ENCODE measurements at places on chromosomes 2 and 18.

GRCh38 chr2:182594286-182594685 is 121.8 kb upstream of the DNAJC10 start:
- DNase-seq, result no peak

- no peak for DNase-seq
Measured at GRCh38 chr2:121492409-121492808, 38.3 kb upstream of the RNU4ATAC start.

DNA sequence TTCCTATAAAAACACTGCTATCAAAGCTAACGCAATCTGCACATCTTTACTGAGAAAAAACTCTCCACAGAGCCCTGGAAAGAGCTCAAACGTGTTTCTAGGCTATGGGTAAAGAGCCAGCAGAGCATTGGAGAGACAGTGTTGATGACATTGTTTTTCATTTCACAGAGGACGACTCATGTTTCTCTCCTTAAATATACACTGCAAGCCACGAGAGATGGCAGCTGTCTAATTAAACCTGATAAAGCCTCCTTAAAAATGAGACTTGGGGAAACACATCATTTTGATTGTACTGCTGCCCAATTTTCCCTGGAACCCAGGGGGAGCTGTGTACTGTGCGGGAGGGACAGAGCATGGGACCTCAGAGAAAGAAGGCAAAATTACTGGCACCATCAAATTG is 294.3 kb upstream of the SETBP1 start:
- no peak for DNase-seq

DNA sequence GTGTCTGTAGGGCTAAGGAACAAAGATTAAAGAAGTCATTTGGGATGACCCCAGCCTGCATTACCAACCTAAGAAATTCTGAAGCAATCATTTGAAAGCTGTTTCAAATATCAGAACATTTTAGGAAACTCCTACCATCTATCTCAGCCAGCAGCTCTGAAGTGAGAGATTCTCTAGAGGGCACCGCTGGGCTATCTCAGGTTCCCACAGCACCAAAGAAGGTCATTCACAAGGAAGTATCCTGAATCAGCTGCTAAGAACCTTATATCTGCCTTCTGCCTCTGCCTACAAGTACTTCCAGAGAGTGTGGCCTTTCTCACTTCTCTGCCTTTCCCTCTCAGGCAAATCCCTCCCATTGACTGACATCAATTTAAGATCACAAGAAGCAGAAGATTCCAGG is 13.4 kb upstream of the EVA1A start:
- no peak for DNase-seq

DNA sequence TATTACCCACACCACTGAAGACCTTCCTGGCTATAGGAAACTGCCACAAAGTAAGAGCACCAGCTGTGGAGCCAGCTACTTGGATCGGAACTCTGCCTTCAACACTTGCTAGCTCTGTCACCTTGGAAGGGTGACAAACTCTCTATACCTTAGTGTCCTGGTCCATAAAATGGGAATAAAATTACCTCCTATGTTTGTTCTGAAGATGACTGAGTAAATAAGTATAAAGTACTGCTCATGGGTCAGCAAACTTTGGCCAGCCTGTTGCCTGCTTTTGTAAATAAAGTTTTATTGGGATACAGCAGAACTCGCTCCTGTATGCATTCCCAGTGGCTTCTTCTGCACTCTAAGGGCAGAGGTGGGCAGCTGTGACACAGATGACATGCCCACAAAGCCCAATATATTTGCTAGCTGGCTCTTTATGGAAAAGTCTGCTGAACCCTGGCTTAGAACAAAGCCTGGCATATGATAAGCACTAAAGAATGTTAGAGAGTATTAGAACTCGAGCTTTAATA is 451.3 kb downstream of the TMEM182 start:
- DNase-seq, result no peak

DNA sequence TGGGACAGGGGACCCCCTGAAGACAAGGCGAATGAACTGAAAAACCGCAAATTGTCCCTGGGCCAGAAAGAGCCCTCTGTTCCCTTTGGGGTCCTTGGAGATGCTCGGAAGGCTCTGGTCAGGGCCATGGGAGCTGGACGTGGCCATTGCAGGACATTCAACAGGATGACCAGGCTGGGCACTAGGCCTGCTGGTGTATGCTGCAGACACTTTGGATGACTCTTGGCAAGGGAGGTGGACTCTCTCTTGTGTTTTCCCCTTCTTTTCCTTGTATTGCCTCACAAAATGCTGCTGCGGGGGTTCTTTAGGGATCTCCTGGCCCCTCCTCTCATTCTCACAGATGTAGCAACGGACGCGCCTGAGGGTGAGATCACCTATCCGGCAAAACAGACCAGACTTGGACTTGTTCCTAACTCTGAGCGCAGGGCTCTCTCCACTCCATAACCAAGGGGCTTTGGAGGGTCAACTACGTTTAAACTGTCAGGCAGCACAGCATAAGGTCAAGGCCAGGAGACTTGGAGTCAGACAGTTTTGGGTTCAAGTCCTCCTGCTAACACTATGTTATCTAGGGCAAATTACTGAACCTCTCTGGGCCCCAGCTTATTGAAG is 41.8 kb upstream of the SH3RF3 start:
- no peak for DNase-seq

GRCh38 chr18:22044474-22045220 is 124.7 kb upstream of the GATA6 start:
- DNase-seq, result no peak

- DNase-seq, result no peak
Measured at GRCh38 chr18:22567794-22568193, 150.1 kb upstream of the CTAGE1 start.

DNA sequence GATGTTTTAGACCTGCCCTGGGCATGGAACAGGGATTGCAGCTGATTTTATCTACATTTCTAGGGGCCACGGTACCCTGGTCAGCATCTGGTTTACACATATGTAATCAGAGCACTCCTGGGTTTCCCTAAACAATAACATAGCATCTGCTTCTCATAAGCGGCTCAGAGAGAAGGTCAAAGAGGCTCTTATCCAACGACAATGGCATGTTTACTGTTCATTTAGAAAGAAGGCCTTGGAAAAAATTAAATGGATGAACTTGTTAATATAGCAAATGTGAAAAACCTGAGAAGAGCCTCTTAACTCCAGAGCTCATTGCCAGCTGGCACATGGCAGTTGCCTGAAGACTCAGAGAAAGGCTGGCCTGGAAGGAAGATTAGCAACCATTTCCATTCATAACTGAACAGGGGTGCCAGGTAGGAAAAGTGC is 202.8 kb upstream of the THUMPD2 start:
- DNase-seq, result no peak

GRCh38 chr2:167264380-167264779 is 376.1 kb downstream of the XIRP2 start:
- no peak for DNase-seq

GRCh38 chr18:54086863-54087262 is 137.6 kb downstream of the MBD2 start:
- DNase-seq, result no peak

GRCh38 chr18:9829397-9829712 is 56.4 kb upstream of the TXNDC2 start:
- DNase-seq, result no peak

- peak; percentile 12 for DNase-seq
Measured at GRCh38 chr18:48948112-48949049, 2.4 kb downstream of the SMAD7 start.

- DNase-seq, result no peak
Measured at GRCh38 chr2:176466918-176467452, 197.7 kb downstream of the MTX2 start.

DNA sequence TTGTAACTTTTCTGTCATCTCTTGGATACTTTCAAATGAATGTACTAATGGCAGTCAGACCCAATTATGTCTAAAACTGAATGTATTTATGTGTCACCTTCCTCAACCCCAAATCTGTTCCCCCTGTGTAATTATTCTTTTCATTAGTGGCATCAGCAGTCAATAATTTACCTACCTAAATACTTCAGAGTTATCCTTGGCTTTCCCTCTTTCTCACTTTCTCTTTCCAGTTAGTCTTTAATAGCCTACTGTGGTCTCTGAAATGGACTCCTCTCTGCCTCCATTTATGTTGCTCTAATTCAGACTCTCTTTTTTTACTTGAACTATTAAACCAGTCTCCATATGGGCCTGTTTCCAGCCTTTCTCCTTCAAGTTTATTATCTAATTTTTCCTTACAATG is 21.0 kb downstream of the C18orf63 start:
- DNase-seq, result no peak

GRCh38 chr2:59752071-59752470 is 801.4 kb downstream of the BCL11A start:
- DNase-seq, result no peak

DNA sequence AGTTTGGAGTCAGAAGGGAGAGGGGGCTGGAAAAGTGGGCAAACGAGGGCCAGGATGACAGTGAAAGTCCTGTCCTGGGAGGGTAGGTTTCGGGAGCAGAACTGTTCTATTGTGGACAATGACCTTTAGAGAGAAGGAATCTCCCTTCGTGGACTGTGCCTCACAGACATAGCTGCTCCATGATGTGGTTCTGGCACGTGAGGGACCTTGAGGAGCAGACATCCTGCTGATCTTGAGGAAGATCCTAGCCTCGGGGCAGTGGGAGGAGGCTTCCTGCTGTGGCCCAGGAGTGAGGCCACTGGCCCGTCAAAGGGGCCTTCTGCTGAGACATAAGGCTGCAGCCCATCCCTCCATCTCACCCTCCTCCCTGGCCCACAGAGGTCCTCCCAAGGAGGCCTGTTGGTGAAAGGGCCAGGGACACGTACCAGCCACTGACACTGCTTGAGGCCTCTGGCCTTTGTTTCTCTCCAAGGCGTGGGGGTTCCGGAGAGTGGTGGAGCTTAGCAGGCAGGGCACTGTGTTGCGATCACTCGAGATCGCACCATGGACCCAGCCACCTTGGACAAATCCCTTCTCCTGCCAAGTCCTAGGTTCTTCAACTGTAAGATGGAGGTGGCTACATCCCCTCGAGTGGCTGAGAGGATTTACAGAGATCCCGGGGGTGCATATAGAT is 167.2 kb downstream of the CELF4 start:
- no peak for DNase-seq

DNA sequence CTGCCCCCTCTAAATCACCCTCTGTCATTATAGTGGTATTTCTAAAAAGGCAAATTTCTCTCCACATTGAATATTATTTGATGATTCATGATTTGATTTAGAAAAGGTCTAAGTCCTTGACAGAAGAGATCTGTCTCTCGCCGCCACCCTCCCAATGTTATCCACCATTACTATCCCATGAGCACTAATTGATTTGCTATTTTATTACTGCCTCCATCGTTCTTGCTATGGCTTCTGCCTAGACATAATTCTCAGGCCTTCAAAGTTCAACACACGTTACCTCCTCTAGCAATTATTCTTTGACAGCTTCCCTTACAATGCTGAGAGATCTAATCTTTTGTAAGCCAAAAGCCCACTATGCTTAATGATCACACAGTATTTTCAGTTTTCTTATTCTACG is 507.0 kb upstream of the CHAC2 start:
- DNase-seq, result no peak

- DNase-seq, result no peak
Measured at GRCh38 chr2:206452750-206453149, 9.4 kb downstream of the ADAM23 start.

DNA sequence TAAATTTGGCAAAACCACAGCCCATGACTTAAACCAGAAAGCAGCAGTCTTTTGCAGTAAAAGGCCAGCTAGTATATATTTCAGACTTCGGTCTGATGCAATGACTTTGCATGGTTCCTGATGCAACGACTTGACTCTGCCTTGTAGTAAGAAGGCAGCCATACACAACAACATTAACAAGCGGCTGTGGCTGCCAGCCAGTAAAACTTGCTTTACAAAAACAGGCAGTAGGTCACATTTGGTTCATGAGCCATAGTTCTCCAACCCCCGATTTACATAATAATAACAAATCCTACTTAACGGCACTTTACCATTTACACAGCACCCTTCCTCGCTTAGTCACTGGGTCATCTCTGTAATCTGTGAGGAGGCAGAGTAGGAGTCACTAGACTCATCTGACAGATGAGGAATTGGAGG is 410.3 kb downstream of the LRATD1 start:
- DNase-seq, result no peak

GRCh38 chr2:705971-706511 is 28.8 kb upstream of the TMEM18 start:
- DNase-seq, result no peak

DNA sequence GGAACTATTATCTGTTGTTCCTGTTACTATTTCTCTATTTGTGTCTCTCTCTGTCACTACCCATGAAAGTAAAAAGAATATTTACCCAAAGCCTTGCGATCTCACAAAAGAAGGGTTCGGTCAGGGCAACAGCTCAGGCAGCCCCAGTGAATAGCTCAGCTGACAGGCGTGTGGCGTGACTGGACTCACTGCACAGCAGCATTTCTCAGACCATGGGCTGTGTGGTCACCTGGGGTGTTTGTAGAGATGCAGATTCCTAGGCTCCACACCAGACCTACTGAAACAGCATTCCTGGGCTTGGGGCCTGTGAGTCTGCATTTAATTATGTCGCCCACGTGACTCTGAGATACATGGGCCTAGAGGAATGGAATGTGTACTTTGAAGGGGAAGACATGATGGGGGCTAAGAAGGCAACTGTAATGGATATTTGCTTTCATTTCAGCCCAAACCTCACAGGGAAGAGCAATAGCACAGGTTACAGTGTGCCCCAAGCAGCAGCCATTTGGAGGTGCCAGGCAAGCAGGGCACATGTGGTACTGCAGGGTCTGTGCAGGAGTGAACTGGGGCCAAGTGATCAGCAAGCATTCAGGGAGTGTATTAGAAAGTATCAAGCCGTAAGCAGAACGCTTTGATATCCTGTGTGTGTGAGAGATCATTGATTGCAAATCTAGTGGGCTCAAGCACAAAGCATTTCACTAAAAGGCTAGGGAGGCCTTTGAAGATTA is 90.4 kb upstream of the RBMS1 start:
- no peak for DNase-seq

- no peak for DNase-seq
Measured at GRCh38 chr2:203583701-203584100, 48.6 kb upstream of the RAPH1 start.

GRCh38 chr2:231666171-231667095 is 41.9 kb upstream of the PTMA start:
- no peak for DNase-seq

DNA sequence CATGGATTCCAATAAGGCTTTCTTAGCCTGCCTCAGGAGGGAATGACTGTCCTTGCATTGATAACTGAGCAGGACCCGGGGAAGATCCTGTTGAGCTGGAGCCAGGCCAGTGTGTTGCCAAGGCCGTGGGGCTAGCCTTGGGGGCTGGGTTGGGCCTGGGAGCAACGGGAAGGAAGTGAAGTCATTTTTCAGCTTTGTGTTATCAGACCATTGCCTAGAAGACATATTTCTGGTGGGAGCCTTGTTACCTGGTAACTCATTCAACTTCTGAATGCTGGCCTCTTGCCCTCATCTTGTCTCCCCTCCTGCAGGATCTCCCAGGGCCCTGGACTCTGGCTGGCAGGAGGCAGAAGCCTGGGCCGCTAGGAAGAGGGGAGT is 92.7 kb upstream of the MGAT5 start:
- no peak for DNase-seq

- no peak for DNase-seq
Measured at GRCh38 chr2:55109219-55109891, 59.1 kb upstream of the RTN4 start.

- DNase-seq, result no peak
Measured at GRCh38 chr2:7007488-7007845, 90.3 kb downstream of the RNF144A start.

All from cortex of kidney (tissue), 1 donor.